Activated CD4-positive, CD25-positive, alpha-beta regulatory T cell (primary cell): ENCODE measurements at places on chromosomes 16 and 17.

GRCh38 chr16:23535901-23536300 is 21.2 kb downstream of the EARS2 start:
- no peak for DNase-seq

DNA sequence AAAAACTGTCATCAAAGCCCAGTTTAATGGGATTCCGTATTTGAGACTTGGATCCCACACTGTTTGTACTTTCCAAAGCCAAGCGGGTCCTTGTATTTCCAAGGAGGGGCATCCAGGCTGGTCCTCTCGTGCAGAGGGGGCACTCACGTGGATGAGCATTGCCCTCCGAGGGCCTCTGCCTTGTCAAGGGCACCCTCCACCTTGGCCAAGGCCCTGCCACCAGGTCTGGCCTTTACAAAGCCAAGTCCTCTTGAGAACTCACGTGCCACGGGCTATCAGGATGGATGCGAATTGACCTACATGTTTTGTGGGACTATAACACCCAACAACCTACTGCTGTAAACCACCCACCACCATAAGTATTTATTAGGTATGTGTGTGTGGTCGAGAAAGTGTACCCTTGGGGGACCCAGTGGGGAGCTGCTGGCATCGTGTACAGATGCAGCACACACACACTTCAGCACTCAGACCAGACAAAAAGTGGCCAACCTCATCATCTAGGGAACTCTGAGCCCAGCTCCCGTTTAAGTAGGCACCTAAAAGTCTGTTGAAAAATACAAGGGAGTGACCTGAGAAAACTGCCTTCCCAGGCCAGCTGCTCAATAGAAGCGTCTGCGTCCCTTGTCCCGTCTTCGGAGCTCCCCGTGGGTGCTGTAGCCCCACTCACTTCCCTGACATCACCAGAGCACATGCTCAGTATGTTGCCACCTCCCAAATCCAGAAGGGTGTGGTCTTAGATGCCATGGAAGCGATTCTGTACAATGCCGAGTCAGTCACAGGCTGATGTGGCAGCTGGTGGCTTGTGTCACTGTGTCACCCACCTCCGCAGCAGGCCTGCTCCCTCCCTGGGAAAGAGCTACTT is 12.9 kb downstream of the MAP1LC3B start:
- no peak for DNase-seq

DNA sequence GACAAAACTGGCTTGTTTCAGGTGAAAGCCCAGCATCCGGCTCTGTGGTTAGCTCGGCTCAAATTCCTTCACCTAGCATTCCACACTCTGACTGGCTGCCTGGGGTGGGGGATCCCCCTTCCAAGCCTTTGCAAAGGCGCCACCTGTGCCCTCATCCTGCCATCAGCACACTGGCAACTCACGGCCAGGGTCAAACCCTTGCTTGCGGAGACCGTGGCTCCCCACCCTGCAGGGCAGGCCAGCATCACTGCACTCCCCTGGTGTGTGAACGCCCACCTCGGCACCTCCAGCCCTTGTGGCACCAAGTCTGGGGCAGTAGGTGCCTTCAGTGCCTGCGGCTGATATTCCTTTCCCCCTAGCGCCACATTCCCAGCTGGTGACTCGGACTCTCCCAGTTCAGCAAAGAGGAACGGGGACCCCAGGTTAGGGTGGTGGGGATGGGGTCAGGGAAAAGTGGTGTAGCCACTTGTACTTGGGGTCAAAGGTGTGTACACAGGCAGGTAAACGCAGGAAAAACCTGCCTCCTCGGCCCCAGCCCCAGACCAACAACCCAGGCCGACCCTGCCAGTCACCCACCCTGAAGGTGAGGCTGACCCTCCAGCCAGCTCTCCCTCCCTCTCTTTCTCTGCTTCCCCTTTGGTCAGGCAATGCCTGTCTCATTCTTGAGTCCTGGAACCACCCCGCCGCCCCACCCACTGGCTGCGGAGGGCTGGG is 1.1 kb downstream of the FLII start:
- no peak for DNase-seq

- DNase-seq = no peak
These were observed 105.2 kb downstream of the CMIP start for GRCh38 chr16:81549547-81550431.

- DNase-seq = no peak
These were observed 35.7 kb downstream of the RAI1 start for GRCh38 chr17:17716837-17717523.

GRCh38 chr16:19864566-19864965 is 20.1 kb downstream of the GPRC5B start:
- no peak for DNase-seq

DNA sequence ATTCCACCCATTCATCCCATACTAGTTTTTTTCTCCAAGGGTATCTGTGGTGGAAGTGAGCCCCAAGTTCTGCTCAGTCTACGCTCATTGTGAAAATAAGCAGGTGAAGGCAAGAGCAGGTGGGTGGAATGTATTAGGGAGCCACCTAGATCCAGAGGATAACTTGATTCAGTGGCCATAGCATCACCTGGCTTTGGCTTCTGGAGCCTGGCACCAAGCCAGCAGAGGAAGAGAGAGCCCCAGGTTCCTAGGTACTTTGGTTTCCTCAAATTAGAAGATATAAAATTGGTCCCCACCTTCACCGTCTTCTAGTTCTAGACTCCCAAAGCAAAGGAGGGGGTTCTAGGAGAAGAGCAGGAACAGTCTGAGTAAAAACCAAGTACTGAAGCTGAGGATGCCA is 4.1 kb downstream of the FXR2 start:
- no peak for DNase-seq

DNA sequence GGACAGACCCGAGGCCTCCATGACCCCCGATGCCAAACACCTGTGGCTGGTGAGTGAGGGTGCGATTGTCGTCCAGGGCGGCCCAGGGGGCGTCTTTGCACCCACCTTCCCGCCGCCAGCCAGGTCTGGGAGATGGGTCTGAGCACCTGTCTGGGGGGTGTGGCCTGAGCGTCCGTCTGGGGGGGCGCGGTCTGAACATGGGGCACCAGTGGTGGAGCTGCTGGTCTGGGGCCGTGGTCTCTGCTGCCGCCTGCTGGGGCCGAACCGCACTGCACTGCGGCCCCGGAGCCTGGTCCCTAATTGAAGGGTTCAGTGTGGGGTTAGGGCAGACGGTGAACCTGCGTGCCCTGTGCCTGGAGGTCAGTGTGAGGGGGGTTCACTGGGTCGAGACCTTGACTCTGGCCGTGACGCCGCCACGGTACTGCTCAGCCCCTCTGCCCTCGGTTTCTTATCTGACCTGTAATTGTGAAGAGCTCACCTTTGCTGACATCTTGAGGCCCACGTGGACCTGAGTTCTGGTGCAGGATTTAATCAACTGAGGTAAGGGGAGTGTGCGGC is 12.6 kb upstream of the TCF25 start:
- peak; percentile 60 for DNase-seq

GRCh38 chr17:16282522-16282921 is 65.5 kb downstream of the PIGL start:
- DNase-seq = no peak

- no peak for DNase-seq
These were observed 75.6 kb downstream of the MGAT5B start for GRCh38 chr17:76943781-76944213.

- DNase-seq = no peak
These were observed 149.8 kb downstream of the RBFOX3 start for GRCh38 chr17:79461041-79461440.

- DNase-seq = no peak
These were observed 19.0 kb downstream of the CENPX start for GRCh38 chr17:82003411-82004381.

GRCh38 chr16:88588754-88589153 is 18.6 kb downstream of the ZC3H18 start:
- DNase-seq = no peak
